Activated CD4-positive, alpha-beta T cell treated with anti-CD3 and anti-CD28 coated beads, Interleukin-2, amount 10 ng/mL, durations not matched to agents 24 days and 14 days (primary cell): ENCODE measurements at places on chromosomes 4 and X.

DNA sequence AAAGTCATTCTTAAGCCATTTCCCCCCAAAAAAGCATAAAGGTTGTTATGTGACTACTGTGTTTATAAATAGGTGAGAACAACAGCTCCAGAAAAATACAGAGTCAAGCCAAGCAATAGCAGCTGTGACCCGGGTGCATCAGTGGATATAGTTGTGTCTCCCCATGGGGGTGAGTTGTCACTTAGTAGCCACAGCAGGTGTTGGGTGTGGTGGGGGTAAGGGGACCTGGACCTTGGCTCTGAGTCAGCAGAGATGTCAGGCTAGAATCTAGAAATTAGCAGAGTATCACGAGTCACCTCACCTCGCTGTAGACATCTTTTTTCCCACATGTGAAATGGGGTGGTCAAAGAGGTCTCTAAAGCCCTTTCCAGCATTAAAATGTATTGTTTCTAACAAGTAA, 42.4 kb downstream of the MOSPD2 start:
- DNase-seq = no peak

- DNase-seq = no peak
These were observed 103.9 kb downstream of the STIM2 start for GRCh38 chr4:26964512-26964911.

GRCh38 chr4:186687265-186687664, 36.4 kb downstream of the FAT1 start:
- DNase-seq = no peak

- DNase-seq = no peak
These were observed 29.2 kb downstream of the LETM1 start for GRCh38 chr4:1826531-1827350.

DNA sequence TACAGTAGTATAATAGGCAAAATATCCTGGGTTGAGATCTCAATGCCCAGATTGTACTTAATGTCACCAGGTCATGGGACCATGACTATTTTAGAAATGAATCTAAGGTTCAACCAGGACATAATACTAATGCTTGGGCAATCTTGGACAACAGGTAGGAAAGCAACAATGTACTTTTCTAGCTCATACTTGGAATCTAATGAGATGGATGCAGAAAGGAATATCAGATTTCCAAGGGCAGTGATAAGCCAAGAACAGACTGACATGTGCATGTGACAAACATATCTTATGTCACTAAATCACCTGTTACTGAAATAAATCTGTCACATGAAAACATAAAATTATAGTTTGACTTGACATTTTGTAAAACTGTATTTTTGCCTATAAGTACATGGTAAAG, 51.1 kb downstream of the RPS6KA3 start:
- DNase-seq = no peak

DNA sequence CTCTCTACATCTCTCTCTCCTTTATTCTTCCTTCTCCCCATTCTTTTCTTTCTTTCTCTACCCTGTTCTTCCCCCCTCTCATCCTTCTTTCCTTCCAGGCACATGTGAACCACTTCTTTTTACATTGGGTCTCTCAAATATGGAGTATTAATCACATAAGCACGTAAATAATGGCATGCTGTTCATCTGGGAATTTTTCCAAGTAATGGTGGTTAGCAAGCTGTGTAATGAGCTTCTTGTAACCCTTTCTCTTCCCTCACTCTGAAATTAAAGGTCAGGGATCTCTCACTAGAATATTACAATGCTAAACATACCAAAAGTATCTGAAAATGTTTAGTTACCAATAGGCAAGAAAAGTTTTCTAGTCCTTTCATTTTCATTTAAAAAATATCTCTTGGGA, 239.9 kb upstream of the TEX13A start:
- DNase-seq = no peak

GRCh38 chrX:37904833-37905232, 57.5 kb upstream of the DYNLT3 start:
- no peak for DNase-seq

- no peak for DNase-seq
These were observed 91.1 kb upstream of the VEGFC start for GRCh38 chr4:176883681-176884418.

DNA sequence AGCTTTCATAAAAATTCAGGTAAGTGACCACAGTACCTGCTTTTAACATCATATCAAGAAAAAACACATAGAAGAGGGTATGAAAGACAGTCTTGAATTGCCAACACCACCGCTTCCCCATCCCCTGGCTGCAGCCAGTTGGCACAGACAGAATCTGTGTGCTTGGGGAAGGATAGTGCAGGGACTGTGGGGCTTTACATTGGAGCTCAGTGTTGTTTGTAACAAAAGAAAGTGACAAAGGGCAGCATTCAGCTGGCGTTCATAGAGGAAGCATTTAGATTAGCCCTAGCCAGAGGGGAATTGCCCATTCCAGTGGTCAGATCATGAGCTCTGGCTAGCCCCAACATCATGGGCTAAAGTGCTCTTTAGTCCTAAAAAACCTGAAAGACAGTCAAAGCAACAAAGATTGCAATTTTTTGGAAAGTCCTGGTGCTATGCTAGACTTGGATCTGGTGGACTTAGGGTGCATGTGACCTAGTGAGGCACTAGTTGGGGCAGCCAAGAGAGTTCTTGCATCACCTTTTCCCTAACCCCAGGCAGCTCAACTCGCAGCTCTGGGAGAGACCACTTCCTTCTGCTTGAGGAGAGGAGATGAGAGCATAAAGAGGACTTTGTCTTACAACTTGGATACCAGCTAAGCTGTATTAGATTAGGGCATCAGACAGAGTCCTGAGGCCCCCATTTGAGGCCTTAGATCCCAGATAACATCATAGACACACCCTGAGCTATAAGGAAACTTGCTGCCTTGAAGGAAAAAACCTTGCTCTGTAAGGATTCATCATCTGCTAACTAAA, 1602.4 kb upstream of the ADGRL3 start:
- no peak for DNase-seq

DNA sequence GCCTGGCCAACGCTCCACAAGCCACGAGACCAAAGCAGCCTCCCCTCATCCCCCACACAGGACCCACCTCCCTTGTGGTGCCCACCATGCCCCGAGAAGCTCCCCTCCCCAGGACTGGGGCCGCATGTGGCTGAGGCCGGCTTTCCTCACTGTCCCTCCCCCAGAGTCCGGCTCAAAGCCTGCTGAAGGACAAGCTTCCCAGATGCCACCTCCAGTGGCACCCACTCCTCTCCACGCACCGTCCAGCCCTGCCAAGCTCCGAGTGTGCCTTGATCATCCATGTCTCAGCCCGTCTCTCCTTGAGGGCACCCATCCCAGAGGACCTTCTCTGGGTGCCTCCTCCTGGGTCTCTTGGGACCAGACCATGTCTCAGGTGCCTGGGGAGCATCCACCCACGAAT, 58.8 kb upstream of the MXD4 start:
- no peak for DNase-seq

DNA sequence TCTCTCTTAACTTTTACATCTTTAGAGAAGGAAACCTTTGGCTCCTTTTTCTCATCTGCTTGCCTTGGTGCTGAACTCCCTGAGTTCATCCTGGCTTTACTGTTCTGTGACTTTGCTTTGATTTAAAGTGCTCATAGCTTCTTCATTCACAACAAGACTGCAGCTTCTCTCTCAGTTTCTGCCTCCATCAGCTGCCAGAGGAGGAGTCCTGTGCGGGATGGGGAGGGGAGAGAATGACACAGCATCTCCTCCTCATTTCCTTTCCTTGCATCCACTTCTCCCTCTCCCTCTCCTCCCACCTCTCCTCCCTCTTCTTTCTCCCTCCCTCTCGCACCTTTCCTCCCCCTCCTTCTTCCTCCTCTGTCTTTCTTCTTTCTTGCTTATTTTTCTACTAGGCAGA, 42.0 kb downstream of the CBLL2 start:
- no peak for DNase-seq

- no peak for DNase-seq
These were observed 32.5 kb downstream of the PDGFC start for GRCh38 chr4:156939139-156939538.

- peak; percentile 86 for DNase-seq
These were observed 7.8 kb upstream of the AKAP14 start for GRCh38 chrX:119887721-119888425.

DNA sequence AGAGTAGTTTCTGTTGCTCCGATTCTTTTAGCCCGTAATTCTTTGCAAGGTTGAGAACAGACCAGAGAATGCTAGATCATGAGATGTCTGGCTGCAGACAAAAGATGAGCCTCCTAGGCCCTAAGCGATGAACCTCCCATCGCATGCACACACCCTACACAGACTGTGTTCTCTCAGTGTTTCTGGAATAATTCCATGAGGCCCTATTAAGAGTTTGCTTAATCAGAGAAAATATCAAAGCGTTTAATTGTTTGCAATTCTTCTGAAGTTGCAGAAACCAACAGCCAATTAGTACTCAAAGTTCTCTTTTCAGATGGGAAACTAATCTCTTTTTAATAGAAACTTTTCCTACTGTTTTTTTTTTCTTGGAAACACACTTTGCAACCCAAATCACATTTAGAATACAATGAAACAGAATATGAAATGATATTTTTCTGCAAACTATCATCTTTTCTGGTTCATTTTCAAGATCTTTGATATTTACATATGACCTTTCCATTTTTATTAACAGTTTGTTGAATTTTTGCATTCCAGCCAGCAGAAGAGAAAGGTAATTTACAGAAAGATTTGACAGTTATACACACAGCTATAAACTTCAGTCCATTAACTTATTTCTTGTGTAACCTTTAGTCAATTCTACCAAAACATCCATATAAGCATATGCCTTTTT, 1525.6 kb downstream of the ARAP2 start:
- no peak for DNase-seq

DNA sequence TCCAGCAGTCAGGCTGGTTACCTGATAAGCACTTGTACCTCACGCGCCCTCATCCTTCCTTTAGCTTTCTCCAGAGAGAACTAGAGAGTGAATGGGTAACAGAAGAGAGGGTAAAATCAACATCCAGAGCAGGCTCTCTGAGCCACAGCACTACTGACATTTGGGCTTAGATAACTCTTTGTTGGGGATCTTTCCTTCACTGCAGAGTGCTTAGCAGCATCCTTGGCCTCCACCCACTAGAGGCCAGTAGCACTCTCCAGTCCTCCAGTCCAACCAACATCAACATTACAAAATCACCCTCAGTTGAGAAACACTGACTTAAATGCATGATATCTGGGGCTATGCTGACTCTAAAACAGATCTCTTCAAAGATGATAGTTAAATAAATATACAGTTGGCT, 220.7 kb downstream of the TACR3 start:
- no peak for DNase-seq

- no peak for DNase-seq
These were observed 39.8 kb upstream of the VCX3A start for GRCh38 chrX:6574762-6575161.

- no peak for DNase-seq
These were observed 1.5 kb upstream of the IL13RA2 start for GRCh38 chrX:115018944-115019343.

DNA sequence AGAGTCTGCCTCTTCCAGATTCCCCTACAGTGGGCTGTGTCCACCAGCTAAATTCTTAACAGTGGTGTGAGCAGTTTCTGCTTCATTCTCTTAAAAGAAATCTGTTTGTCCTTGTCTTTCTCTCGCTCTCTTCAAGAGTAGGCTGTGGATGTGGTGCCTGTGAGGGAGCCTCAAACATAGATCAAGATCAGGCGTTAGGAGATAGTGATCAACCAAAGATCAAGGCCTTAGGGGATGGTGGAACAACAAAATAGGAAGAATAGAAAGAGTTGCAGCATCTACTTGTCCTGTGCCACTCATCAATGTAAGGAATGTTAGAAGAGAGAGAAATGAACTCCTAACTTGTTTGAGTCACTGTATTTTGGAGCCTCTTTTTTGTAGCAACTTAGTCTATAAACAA, 144.2 kb downstream of the AASDH start:
- no peak for DNase-seq

- no peak for DNase-seq
These were observed 312.4 kb downstream of the ARHGAP10 start for GRCh38 chr4:148044089-148044911.

DNA sequence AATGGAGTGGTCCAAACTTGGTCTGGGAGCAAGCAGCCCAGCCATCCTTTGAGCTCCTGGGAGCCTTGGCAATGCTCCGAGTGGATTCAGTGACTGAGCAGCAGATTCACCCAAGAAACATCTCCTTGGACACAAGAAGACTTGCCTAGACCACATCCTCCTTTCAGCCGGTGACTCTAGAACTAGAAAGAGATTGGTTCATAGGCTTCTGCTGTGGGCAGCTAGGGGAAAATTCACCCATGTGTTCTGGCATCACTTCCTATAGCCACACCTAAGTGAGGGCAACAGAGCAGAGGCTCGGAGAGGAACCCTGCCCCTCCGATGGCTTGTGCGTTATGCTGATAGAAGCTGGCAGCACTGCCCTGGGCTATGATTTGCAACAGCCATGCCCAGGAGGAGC, 16.0 kb downstream of the ZNF275 start:
- DNase-seq = no peak

DNA sequence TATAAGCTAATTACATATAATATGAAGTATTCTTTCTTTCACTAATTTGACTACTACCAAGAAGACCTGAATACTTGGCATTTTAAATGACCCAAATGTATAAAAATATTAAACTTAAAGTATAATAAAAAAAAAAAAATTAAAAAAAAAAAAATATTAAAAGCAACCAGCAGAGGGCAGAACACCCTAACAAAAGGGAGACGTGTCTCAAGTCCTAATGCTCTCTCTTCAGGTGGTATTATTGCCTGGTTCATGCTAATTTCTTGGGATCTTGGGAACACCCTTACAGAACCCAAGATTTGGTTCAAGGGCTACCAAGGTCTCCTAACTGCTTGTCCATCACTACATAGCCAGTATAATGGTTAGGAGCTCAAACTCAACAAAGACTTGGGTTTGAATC, 754.8 kb downstream of the RAB28 start:
- DNase-seq = peak; percentile 44

DNA sequence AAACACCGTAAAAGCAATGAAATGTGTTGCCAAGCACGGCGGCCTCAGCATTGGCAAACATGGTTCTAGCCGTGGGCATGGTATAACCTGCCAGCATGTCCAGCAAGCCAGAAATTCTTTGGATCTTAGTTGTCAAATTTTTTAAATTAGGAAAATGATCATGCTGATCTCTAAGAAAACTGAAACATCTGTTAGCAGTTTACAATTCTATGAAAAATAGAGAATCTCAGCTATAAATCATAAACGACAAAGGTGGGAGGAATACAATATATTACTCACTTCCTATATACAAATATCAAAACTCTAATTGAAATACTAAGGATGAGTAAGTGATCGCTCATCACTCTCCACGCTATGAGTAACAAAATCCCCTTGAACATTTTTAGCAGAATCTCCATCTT, 130.3 kb downstream of the ADGRA3 start:
- DNase-seq = no peak
